Activated T-helper 1 cell treated with anti-CD3 and anti-CD28 coated beads, Interleukin-2, amount 50 U/mL, for 16 hours (primary cell): ENCODE measurements at places on chromosomes 7 and 10.

GRCh38 chr7:2108501-2109250 lies 124.1 kb downstream of the MAD1L1 start:
- no peak for DNase-seq

DNA sequence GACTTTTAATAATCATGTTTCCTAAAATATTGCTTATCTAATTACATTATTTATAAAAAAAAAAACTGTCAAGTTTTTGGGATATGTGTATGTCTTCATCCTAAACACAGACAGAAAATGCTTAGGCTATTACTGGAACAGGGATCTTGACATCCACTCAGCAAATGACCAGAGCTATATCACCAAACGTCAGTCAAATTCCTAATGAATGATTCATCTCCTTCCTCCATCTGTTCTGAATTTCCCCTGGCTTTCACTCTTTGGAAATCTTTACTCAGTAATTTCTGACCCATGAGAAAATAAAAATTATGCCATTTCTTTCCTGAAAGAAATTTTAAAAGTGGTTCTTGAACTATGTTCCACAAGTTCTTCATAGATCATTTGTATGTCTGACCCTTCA lies 552.4 kb upstream of the KCND2 start:
- no peak for DNase-seq

- DNase-seq, result no peak
These were observed 3.9 kb upstream of the BLVRA start for GRCh38 chr7:43754596-43754995.

DNA sequence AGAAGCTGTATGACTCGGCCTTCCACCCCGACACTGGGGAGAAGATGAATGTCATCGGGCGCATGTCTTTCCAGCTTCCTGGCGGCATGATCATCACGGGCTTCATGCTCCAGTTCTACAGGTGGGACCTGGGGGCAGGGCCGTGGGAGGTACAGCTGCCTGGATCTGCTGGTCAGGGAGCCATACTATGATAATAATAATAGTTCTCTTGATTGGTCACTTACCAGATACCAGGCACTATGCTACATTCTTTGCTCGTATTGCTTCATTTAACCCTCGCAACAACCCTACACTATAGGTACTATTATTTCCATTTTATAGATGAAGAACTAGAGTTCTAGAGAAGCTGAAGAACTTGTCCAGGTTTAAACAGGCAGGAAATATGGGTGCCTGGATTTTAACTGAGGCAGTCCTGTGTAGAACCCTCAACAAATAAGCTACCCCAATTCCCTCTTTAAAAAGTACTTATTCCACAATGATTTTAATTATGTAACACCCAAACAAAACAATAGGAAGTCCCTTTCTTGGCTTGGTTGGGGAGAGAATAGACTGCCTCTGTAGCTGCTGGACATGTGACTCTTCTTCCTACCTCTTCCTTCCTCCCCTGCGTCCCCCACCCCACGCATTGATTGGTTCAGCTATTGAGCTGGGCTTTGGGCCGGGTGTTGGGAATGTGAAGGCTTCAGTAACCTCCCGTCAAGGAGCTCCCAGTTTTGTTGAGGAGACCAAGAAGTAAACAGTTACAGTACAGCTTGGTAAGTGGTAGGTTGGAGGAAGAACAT lies 12.8 kb downstream of the SFXN2 start:
- no peak for DNase-seq
